ENCODE measurements at places on chromosomes 12 and 14. TPM values are rescaled to one million over a fixed set of nuclear protein-coding genes. Genes with fewer than 3 reads are reported as not detected.

- DNase-seq: no peak
Measured at GRCh38 chr12:116773276-116773731, 35.2 kb downstream of the RNFT2 start.

The PPP4R4 gene
- total RNA-seq: 0.21 TPM

DNA sequence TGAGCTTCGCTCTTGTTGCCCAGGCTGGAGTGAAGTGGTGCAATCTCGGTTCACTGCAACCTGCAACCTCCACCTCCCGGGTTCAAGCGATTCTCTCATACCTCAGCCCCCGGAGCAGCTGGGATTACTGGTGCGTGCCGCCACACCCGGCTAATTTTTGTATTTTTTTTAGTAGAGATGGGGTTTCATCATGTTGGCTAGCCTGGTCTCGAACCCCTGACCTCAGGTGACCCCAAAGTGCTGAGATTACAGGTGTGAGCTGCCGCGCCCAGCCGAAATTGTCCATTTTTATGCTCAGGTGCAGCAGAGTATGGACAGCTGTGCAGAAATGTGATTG lies 19.2 kb upstream of the CYP46A1 start:
- DNase-seq: no peak

GRCh38 chr12:120738252-120739030 lies 12.8 kb downstream of the ACADS start:
- no peak for DNase-seq

DNA sequence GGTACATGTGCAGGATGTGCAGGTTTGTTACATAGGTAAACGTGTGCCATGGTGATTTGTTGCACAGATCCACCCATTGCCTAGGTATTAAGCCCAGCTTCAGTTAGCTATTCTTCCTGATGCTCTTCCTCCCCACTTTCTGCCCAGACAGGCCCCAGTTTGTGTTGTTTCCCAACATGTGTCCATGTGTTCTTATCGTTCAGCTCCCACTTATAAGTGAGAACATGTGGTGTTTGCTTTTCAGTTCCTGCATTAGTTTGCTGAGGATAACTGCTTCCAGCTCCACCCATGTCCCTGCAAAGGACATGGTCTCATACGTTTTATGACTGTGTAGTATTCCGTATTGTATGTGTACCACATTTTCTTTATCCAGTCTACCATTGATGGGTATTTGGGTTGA lies 251.7 kb upstream of the NOVA1 start:
- no peak for DNase-seq

GRCh38 chr14:79938185-79938584 lies 273.1 kb downstream of the DIO2 start:
- no peak for DNase-seq

The EML5 gene
- total RNA-seq: 1.6 TPM

DNA sequence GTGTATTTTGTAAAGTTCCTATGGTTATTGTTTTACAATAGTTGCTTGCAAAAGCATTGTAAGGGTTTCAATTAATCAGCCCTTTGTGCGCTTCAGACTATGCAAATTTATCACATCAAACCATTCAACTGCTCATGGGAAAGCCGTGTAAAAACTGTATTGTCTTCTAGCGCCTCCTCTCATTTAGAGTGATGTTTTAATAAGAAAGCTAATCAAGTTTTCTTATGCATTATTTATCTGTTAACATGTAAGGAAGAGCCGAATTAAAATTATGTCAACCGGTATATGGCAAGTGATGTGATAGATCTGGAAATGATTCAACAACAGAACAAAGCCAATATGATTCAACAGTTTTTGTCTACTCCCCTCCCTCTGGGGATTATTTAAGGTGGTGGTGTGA lies 92.5 kb upstream of the RFX4 start:
- no peak for DNase-seq

DNA sequence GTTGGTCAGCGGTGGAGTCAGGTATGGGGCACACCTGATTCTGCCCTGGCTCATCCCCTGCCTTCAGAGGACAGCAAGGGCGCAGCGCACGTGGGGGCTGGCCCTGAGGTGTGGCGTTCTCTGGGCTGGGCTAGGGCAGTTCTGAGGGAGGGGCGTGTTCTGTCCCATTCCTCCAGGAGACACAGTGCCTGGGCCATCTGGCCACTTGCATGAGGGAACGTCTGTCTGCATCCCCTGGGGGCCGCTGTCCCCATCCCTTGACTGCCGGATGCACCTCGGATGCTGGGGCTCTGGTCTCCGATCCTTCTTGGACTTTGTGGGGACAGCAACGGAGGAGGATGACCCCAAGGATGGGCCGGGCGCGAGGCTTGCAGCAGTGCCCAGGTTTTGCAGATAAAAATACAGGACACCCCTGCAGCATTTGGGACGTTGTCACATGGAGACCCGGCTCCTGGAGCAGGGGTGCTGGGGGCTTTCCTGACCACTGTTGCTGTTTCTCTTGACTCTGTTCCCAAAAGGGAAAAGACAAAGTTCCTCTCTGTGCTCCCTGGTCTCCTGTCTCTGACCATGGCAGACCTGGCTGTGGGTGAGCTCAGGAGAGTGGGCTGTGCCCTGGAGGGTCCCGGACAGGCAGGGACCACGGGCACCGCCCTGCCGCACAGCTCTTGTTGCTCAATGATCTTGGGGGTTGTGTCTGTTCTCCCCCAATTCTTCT lies 6.9 kb downstream of the MTA1 start:
- no peak for DNase-seq

DNA sequence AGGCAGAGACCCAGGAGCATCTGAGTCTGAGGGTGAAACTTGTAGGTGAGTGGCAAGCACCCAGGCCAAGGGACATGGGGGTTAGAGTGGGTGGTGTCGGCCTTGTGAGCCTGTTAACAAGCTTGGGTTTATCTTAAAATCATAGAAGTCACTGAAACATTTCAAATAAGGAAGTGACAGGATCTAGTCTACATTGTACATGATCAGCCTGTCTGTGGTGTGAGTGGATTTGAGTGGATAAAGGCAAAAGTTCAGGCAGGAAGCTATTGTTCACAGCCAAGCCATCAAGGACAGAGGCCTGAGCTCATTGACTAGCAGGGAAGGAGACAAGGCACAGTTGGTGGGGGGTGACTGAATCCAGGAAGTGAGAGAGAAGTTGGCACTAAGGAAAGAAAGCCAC lies 59.3 kb upstream of the FKBP4 start:
- DNase-seq: no peak

- DNase-seq: no peak
Measured at GRCh38 chr14:27199272-27199671, 601.4 kb upstream of the NOVA1 start.

The DEPDC4 gene
- total RNA-seq: 0.95 TPM

The TMEM30B gene
- 26.5 TPM for total RNA-seq

DNA sequence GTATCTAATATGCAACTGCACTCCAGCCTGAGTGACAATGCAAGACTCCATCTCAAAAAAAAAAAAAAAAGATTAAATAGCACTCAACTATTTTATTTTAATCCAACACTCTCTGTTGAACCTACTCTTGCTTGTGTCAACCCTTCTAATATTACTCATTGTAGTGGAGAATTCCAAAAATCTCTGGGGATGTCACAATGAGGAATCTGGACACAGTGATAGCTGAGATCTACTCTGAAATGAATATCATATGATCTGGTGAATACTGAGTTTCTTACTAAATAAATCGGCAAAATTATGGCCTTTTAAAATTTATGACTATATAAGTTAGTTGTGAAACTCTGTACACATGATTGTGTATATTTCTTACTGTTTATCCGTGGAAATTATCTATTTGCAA lies 418.2 kb downstream of the BCAT1 start:
- DNase-seq: no peak

DNA sequence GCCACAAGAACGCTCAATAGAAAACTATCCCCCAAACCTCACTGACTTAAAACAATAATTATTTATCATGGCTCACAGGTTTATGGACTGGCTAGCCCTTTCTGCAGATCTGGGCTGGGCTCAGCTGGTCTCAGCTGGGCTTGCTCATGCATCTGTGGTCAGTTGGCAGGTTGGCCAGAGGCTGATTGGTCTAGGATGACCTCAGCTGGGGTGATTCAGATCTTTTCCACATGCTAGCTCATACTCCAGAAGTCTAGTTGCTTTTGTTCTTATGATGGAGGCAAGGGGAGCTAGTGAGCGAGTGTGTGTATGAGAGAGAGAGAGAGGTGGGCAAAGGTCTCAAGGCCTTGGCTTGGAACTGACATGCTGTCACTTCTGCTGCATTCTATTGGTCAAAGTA lies 181.2 kb upstream of the NRXN3 start:
- DNase-seq: no peak

The KRT78 gene
- total RNA-seq: 207 TPM

DNA sequence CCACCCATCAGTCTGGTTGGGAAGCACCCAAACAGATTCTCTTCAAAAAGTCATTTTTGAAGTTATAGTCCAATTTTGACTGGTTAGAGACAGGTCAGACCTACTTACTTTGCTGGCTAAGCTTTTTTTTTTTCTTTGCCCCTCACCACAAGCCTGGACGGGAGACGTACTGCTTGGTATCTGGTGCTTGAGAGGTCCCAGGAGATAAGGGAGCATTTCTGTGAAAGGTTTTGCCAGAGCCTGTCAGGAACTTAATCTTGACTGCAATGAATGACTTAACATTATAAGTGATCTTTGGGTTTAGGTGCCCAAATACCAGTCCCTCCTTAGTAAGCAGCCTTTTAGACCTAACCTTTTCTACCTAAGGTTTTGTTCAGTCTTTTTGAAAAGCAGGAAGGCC lies 6.3 kb downstream of the MTHFD1 start:
- DNase-seq: no peak

DNA sequence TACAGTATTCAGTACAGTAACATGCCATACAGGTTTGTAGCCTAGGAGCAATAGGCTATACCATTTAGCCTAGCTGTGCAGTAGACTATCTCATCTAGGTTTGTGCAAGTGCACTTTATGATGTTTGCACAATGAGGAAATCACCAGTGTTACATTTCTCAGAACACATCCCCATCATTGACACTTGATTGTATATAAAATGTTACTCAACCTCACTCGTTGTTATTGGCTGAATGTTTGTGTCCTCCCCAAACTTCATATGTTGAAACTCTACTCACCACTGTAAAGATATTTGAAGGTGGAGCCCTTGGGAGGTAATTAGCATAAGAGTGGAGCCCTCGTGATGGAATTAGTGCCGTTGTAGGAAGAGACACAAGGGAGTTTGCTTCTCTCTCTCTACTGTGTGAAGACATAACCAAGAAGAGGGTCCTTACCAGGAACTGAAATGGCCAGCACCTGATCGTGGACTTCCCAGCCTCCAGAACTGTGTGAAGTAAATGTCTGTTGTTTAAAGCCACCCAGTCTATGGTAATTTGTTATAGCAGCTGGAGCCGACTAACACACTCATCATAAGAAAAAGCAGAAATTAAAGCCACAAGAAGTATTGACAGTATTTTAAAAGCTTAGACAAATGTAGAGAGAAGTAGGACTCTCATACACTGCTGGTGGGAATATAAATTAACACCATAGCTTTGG lies 3.2 kb upstream of the MED13L start:
- DNase-seq: no peak

DNA sequence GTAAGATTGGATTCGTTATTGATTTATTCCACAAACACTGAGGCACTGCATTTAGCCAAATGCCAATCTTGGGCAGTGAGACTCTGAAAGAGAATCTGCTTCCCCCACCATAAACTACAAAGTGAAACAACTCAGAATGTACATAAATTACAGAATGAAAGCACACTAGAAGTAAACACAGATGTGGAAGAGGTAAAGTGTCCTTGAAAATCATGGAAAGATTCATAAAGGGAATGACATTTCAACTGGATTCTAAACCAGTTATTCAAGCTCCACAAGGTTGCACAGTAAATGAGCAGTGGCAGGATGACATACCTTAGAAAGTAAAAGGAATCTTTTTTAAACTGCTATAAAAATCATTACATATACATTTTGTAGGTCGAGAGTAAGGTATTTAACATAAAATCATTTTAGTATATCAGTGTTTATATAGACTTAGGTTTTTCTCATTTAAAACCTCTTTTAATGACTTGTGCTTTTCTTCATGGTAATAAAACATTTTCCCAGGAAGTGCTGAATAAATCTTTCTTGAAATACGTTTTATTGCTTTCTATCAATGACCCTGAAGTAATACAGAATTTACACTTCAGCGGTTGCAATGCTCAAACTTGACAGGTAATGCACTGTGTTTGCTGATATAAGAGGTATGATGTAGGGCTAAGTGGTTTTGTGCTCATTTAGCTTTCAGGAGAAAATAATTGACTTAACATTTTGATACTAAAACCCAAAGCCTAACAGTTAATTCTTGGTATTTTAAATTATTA lies 270.6 kb downstream of the NAV3 start:
- no peak for DNase-seq

GRCh38 chr14:78933948-78934524 lies 763.9 kb downstream of the NRXN3 start:
- no peak for DNase-seq

GRCh38 chr12:5008661-5009060 lies 35.0 kb upstream of the KCNA5 start:
- DNase-seq: no peak

GRCh38 chr12:94957006-94957405 lies 46.5 kb downstream of the NDUFA12 start:
- no peak for DNase-seq

DNA sequence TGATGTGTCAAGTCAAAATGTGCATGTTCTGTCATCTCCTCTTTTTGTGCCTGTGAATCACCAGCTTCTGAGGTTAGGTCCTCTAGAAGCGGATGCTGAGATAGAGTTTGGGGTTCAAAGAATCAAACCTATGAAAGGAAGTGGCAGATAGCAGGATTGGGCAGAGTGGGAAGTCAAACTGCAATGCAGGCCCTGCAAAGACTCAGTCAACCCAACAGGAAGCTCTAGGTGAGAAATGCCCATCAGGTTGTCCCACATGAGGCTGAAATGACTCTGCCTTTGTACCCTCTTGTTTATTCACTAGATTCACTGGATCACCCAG lies 4.5 kb upstream of the MIA2 start:
- no peak for DNase-seq

GRCh38 chr12:15697201-15697600 lies 92.0 kb downstream of the EPS8 start:
- no peak for DNase-seq

The GDF3 gene
- total RNA-seq: not detected

The ADAMTS20 gene
- not detected for total RNA-seq

The DHRS1 gene
- total RNA-seq: 81.6 TPM

GRCh38 chr12:127964717-127965116 lies 302.3 kb upstream of the TMEM132C start:
- no peak for DNase-seq

DNA sequence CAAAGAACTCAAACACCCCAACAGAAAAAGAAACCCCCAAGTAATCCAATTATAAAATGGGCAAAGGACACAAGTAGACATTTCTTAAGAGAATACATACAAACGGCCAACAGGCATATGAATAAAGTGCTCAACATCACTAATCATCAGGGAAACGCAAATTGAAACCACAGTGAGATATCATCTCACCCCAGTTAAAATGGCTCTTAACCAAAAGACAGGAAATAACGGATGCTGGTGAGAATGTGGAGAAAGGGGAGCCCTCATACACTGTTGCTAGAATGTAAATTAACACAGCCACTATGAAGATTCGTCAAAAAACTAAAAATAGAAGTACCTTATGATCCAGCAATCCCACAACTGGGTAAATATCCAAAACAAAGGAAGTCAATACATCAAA lies 52.4 kb downstream of the CLMN start:
- DNase-seq: no peak

The ANKRD9 gene
- 28.0 TPM for total RNA-seq

The CAPS2 gene
- total RNA-seq: 5.4 TPM

GRCh38 chr12:69821456-69822159 lies 3.4 kb upstream of the MYRFL start:
- DNase-seq: no peak

The CIDEB gene
- 41.4 TPM for total RNA-seq

The NYNRIN gene
- 13.0 TPM for total RNA-seq
